AG04450 (cell line): ENCODE measurements at places on chromosomes 1 and 21. TPM values are rescaled to one million over a fixed set of nuclear protein-coding genes. Genes with fewer than 3 reads are reported as not detected.

DNA sequence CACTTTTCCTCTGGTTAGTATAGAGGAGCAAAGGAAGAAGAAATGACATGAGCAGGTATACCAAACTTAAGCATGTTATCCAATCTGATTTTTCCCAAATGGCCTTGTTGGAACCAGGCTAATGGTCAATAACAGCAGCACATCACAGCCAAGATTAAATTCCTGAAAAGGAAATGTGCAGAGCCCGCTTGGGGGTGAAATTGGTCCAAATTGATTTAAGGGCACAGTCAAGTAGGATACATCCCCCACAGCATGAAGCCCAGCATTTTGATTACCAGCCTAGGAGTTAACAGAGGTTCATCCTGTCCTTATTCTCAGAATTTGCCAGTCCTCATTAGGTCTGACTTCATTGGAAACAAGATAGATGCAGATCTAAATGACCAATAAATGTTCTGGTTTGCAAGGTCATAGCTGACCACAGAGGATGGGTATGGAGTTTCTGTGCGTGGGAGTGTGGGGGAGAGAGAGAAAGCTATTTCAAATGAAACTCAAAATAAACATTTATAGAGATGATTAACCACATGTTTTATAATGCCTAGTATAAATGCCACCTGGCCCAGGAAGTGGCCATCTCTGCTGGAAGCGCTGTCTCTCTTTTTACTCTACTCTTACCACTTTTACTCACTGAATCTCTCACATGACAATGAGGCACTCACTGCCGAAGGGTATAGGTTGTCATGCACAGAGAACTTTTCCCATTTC lies 38.7 kb downstream of the RGS5 start:
- DNase-seq = peak; percentile 37

DNA sequence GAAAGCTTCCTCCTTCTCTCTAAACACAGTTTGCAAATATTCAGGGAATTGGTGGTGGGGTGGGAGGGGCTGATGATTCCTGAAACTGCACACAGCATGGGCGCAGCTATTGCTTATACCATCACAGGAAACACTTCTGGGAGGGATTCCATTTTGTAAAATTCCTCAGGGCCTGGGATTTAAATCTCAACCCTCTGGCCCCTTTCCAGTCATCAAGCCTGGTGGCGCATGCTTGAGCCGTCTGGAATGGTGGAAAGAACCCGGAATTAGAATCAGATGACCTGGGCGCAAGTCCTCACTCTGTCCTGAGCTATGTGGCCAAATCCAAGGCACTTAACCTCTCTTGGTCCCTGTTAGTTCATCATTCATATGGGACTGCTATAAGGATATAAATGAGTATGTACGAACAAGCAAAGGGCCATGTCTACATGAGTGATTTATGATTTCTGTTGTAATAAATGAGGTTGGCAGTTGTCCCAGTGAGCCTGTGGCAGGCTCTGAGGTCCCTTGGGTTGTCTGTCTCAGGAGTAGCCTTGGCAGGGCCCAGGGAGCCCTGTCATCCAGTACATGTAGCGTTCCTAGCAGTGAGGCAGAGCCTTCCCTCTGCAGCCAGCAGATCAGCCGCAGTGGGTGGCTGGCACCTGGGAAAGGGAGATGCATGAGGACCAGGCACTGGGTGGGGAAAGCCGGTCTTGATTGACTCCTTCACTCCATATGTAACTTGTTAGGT lies 72.0 kb downstream of the MAN1C1 start:
- no peak for DNase-seq

DNA sequence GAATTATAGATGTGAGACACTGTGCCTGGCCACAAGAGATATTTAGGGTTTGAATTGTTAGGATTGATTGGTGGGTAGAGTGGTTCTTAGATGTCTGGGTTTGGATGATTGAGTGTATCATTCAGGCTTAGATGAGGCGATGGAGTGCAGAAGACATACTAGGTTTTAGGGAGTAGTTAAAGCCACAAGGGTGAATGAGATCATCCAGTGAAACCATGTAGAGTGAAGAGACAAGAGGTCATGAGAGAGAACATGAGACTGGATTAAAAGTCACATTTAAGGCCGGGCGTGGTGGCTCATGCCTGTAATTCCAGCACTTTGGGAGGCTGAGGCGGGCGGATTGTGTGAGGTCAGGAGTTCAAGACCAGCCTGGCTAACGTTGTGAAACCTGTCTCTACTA lies 37.2 kb downstream of the ZFYVE9 start:
- DNase-seq = no peak

DNA sequence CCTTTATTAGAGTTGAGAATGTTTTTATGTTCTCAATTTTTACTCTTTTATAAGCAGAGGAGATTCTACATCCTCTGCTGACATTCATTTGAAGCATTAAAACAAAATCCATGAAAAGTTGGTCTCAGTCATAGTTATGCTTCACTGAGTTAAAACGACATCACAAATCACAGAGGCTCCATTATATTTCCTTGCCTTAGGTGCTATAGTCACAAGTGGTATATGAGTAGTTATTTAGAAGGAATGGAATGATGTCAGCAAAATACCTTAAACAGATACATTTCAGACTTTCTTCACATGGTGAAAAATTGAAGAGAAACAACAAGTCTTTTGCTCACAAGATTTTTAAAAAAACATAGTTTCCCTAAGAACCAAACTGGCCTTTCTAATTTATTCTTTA lies 11.7 kb upstream of the METTL13 start:
- DNase-seq = no peak

Gene GJA9
- not detected in 2 replicates for polyA plus RNA-seq

Gene ZMYND12
- 0.36 and 0.42 TPM in 2 replicates for polyA plus RNA-seq

DNA sequence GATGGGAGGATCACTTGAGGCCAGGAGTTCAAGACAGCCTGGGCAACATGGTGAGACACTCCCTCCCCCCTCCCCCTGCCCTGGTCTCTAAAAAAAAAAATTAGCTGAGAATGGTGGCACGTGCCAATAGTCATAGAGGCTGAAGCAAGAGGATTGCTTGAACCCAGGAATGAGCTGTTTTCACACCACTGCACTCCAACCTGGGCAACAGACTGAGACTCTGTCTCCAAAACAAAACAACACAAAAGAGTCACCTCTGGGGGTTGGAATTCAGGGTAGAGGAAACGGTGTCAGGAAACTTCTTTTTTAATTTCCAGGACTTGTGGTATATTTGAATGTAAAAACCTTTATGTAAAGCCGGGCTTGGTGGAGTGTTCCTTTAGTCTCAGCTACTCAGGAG lies 43.2 kb downstream of the RHOU start:
- no peak for DNase-seq

DNA sequence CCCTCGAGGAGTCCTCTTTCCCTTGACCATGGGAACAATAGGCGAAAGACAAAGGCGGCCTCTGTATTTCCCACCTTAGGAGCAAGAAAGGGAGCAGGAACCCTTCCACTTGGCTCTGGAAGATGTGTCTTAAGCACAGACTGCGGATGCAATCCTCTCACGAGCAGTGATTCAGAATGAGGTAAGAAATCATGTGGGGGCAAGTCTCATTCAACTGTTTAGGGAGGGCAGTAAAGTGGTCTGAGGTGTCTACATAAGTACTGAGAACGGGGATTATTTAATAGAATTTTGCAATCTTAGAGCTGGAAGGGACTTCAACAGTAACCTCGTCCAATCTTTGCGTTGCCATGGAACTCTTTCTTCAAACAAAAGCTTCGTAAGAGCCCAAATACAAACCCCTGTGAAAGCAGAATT lies 1.6 kb upstream of the DYRK3 start:
- DNase-seq = peak; percentile 77

- DNase-seq = no peak
Observed at GRCh38 chr1:81208441-81208840, 592.3 kb upstream of the ADGRL2 start.

GRCh38 chr1:55578646-55579045 lies 363.5 kb upstream of the USP24 start:
- no peak for DNase-seq

- no peak for DNase-seq
Observed at GRCh38 chr1:100769906-100770646, 50.5 kb downstream of the VCAM1 start.

Gene OLIG1
- not detected in 2 replicates for polyA plus RNA-seq

- no peak for DNase-seq
Observed at GRCh38 chr1:44355582-44356305, 687 bp upstream of the ERI3 start.

GRCh38 chr1:92990828-92991227 lies 29.6 kb upstream of the DIPK1A start:
- DNase-seq = no peak

Gene CYP4X1
- polyA plus RNA-seq = not detected in 2 replicates

DNA sequence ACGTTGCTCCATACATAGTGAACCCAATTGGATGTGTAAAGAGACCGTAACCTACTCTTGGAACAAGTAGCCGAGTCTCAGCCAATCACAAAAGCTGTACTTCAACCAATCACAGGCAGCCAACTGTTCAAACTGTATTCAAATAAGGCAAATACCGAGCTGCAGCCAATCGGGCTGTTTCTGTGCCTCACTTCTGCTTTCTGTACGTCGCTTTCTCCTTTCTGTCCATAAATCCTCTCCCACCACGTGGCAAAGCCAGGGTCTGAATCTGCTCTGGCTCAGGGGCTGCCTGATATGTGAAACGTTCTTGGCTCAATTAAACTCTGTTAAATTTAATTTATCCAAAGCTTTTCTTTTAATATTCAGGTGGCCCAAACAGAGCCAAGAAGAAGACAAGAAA lies 210.3 kb downstream of the URB2 start:
- DNase-seq = no peak

DNA sequence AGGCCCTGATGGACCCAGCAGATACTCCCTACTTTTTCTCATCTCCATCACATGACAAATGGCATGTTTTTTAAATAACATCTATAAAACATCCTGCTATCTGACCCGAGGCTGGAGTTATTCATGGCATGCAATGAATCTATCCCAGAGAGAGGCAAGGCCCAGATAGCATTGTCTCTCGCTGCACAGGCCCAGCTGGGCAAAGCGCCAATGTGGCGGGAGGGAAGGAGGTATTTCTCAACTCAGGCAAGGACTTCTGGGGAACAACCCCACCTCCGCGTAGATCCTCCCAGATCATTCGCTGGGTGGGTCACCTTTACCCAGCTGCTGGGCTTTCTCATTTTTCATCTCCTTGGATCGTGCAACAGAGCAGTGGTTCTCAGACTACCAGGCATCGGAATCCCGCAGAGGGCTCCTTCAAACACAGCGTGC lies 59.8 kb downstream of the ERG start:
- peak; percentile 23 for DNase-seq

Gene FNDC10
- polyA plus RNA-seq = 1.4 and 2.3 TPM in 2 replicates

GRCh38 chr1:204376465-204376864 lies 16.7 kb upstream of the PLEKHA6 start:
- DNase-seq = no peak

Gene CACNA1S
- polyA plus RNA-seq = not detected in 2 replicates

Gene ARHGEF16
- polyA plus RNA-seq = not detected in 2 replicates

Gene ACOT11
- polyA plus RNA-seq = 0.68 and 1.2 TPM in 2 replicates

GRCh38 chr1:201614262-201615015 lies 75.5 kb downstream of the NAV1 start:
- DNase-seq = no peak
